ENCODE measurements at places on chromosomes 11 and 22.

DNA sequence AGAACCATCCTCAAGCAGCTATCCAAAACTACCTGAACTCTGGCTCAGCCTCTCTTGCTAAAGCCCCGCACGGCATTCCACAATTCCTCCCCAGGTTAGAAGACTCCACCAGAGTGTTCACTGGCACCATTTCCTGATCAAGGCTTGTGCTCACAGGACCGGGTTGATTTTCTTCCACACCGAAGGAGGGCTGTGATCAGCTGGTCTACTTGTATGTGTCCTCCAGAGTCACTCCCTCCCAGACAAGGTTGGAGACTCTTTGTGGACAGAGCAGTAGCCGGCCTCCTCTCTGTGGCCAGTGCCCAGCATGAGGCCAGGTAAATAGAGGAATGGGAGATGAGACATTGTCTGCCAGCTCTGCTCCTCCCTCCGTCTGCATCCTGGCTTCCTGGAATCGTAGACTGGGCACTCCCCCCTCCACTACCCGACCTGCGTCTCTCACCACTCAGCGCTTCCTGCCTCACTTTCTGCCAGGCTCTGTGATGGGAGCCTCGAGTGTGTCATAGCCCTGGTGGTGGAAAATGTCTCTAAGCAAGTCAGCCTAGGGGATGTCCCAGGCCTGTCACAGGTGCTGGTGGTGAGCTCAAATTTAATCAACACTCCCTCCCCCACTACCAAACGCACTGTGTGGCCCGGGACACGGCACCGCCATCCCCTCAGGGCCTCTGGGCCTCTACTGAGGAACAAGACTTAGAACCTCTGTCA is 12.5 kb upstream of the TMPRSS6 start:
- peak; percentile 98 for DNase-seq

- DNase-seq = no peak
Observed at GRCh38 chr11:99079576-99079975, 58.8 kb downstream of the CNTN5 start.

DNA sequence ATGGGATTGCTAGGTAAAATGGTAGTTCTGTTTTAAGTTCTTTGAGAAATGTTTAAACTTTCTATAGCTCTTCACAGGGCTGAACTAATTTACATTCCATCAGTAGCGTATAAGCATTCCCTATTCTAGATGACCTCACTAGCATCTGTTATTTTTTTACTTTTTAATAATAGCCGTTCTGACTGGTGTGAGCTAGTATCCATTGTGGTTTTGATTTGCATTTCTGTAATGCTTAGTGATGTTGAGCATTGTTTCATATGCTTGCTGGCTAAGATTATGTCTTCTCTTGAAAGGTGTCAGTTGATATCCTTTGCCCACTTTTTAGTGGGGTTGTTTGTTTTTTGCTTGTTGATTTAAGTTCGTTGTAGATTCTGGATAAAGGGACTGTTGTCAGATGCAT is 35.9 kb downstream of the MMP27 start:
- DNase-seq = no peak

DNA sequence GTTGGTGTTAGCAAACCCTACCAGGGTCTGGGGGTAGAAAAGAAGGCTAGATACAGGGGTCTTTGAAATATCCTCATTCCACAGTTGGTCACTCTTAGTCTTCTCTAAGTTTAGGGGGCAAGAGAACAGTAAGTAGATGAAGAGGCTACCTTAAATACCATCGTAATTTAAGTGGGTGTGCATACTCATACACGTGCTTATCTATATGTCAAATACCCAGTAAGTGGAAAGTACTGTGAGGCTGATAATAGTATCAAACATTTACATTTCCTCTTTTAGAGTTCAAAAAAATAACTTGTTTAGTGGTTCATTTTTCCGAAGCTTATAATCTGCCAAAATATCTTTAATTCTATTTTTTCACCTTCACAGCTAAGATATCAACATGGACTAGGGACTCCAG is 90.7 kb downstream of the WNT11 start:
- no peak for DNase-seq

- DNase-seq = no peak
Observed at GRCh38 chr11:293852-294661, 5.1 kb downstream of the PGGHG start.

GRCh38 chr22:31148953-31149627 is 8.8 kb upstream of the PLA2G3 start:
- peak; percentile 39 for DNase-seq

- no peak for DNase-seq
Observed at GRCh38 chr11:8586805-8587204, 7.2 kb downstream of the STK33 start.

All from CD4-positive, alpha-beta T cell treated with Interleukin-4 for 1 hour (primary cell).